T-helper 2 cell (primary cell): ENCODE measurements at places on chromosomes 3 and 15.

GRCh38 chr3:187997946-187998561, 155.9 kb upstream of the LPP start:
- DNase-seq: no peak

GRCh38 chr3:8456412-8456811, 45.2 kb upstream of the LMCD1 start:
- DNase-seq: no peak

- peak; percentile 23 for DNase-seq
Observed at GRCh38 chr3:48919215-48920138, 835 bp downstream of the ARIH2 start.

- no peak for DNase-seq
Observed at GRCh38 chr3:78967061-78967460, 800.7 kb downstream of the ROBO1 start.

DNA sequence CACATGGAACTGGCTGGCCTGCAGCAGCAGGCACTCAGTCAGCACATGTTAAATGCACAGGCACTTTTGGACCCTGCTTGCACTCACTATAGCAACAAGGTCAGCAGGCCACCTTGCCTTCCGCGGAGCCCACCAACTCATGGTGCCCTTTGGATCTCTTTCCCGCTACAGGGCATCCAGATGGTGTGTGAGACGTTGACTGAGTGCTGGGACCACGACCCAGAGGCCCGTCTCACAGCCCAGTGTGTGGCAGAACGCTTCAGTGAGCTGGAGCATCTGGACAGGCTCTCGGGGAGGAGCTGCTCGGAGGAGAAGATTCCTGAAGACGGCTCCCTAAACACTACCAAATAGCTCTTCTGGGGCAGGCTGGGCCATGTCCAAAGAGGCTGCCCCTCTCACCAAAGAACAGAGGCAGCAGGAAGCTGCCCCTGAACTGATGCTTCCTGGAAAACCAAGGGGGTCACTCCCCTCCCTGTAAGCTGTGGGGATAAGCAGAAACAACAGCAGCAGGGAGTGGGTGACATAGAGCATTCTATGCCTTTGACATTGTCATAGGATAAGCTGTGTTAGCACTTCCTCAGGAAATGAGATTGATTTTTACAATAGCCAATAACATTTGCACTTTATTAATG, 85.0 kb downstream of the TGFBR2 start:
- DNase-seq: no peak

DNA sequence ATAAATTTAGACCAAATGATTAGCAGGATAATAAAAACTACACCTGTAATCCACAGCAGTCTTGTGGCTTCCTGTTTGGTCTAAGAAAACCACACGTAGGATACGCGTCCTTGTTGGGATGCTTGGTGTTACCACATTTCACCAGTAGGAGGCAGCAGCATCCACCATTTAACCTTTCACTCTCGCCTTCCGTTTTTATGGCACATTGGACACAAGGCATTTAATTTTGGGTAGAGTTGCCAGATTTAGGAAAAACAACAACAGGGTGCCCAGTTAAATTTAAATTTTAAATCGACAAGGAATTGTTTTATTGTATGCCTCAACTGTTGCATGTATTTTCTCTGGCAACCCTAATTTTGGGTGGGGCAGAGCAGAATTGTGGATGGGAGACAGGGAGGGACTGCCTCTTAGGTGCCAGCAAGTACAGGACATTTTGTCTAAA, 6.3 kb downstream of the LRRC31 start:
- peak; percentile 64 for DNase-seq

DNA sequence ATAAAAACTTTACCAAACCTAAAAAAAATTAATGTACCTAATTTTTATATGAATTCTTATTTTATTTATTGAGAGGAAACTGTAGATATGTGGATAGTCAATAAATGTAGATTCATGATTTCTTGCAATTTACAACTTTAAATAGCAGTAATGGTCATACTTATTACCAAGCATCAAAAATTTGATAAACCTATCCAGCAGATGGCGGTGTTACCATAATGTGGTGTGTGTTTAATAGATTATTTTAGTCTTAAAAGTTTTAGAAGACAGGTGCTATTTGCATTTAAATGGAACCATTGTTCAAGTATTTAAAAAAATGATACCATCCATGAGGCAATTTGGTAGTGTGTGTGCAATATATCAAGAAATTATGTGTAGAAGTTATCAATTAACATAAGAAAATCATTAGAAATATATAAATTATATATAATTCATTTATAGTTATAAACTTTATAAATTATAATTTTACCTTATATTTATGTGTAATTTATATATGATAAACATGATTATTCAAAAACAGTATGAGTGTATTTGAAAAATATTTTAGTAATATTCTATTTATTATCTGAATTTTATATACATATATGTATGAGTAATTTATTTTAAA, 176.0 kb upstream of the BCHE start:
- no peak for DNase-seq

DNA sequence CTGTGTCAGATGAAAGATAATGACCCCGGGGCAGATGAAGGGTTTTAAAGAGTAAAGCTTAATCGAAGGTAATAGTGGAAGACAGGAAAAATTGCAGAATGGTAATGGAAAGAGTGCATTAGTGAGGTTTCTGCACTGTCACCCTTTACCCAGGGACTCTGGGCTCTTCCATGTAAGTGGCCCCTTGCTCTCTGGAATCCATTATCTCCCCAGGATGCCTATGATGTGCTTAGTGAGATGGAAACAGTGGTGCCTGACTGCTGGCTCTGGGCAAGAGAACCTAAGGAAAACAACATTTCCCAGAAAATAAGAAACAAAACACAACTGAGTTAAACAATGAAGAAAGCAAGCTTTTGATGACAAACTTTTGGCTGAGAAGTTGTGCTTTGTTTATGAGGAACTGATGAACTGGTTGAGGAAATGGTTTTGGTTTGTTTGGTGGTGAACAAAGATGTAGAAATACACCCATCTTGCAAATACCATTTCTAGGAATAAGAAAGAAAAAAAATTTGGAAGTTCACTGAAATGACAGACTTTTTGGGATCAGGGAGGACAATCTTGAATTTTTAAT, 119.9 kb upstream of the RASGRP1 start:
- no peak for DNase-seq

DNA sequence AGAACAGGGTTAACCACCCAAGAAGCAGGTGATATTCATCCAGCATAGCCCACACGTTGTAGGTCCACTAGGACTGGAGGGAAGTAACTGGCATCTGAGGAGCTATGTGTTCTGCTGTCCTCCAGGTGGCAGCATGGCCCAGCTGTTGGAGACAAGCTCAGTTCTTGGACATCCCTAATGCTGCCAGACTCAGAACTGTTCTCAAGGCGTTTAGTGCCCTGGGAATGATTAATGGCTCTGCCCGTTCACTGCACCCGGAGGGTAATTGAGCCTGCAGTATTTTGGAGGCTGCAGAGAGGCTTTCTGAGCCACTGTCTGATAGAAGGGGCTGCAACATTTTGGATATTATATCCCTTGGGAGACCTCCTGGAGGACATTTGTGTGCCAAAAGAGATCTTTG, 521.3 kb upstream of the SEMA6D start:
- DNase-seq: peak; percentile 9

DNA sequence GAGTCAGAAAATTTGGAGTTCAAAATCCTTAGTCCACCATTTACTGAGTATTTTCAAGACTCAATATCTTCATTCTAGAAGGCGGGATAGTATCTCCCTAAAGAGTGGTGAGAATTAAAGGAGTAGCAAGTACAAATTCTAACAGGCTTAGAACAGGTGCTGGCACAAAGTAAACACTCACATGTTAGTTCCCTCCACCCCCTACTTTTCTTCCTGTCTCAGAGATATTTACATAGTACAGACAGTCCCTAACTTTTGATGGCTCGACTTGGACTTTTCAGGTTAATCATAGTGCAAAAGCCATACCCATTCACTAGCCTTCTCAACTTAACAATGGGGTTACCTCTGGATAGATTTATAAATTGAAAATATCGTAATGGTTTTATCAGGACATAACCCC, 476.2 kb upstream of the RASGRP1 start:
- no peak for DNase-seq

DNA sequence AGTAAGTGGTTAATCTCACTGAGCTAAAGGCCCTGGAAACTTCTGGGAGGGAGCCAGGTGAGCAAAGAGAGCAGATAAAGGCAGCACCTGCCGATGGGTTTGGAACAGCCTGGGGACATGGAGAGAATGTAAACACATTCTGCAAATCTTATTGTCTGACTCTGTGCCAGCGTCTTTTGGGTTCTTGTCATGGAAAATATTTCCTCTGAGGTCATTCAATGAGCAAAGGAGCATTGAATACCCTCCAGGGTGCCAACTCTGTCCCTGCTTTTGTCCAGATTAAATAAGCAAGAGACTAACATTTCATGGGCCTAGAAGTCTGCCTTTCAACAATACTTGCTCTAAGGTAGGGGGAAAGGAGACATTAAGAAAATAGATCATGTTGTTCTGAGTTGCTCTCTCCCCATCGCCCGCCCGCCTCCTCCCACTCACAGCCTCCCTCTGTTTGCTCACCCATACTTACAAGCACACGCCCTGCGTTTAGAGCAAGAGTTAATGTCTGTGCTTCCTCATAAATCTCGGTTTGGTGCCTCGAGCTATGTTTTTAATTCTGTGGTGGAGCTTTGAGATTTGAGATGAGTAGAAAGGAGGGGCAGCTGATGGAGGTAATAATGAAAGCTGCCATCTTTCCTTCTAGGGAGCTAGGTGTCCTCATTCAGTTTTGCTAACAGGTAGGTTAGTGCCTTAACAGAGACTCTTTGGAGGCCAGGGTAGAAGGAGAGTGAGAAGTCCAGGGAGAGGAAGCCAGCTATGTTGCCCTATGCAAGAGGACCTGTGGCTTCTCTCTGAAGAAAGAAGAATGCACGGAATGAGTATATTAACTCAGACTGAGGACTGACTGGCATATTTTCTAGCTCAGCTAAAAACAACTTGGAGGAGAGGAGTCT, 132.9 kb downstream of the TPRG1 start:
- DNase-seq: no peak

DNA sequence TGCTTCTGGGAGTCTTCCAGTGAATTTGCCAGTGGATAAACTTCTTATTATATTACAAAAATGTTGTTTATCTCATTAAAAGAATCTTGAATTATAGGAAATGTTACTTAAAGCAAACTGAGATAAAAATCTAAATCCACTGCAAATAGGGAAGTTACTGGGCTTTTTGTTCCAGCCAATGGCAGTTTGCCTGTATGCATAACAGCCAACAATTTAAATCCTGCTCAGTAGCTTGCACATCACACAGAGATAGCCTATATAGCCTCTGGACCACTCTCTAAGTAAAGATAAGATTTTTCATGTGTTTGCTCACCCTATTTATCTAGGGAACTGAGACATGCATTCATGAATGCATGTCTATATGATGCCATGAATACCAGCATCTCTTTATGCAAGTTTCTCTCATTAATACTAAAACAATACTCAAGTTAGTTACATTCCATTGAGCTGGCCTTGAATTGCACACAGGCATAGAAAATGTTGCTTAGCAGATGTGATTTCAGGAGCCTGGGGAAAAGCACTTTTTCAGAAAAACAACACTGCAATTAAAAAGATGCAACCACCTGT, 92.1 kb upstream of the GPR149 start:
- DNase-seq: no peak

DNA sequence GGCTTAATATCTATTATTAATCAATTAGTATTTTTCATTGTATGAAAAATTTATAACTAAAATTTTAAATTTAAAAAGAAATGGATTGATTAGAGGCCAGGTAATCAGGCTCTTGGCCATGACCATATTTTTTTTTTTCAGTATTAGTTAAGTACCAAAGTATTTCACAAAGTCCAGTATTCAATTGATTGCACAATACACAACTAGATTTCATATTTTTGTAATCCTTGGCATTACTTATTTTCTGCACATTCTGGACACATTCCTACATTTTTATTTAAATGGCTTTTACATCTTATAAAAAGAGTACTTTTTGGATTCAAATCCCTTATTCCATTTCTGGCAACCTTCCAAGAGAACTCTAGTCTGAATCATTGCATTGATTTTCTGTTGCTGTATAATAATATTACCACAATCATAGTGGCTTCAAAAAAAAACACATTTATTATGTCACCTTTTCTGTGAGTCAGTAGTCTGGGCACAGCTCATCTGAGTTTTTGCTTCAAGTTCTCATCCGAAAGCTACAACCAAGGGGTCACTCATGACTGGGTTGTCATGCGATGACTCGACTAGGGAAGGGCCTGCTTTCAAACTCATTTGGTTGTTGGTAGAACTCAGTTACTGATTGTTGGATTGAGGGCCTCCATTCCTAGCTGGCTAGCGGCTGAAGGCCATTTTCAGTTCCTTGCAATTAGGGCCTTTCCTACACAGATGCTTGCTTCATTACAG, 90.7 kb downstream of the CNTN6 start:
- DNase-seq: no peak

- DNase-seq: no peak
Observed at GRCh38 chr3:95394286-95394685, 1331.4 kb downstream of the NSUN3 start.

- DNase-seq: no peak
Observed at GRCh38 chr3:174094669-174095068, 697.1 kb downstream of the NLGN1 start.

- DNase-seq: no peak
Observed at GRCh38 chr3:123653221-123653682, 68.4 kb upstream of the HACD2 start.

DNA sequence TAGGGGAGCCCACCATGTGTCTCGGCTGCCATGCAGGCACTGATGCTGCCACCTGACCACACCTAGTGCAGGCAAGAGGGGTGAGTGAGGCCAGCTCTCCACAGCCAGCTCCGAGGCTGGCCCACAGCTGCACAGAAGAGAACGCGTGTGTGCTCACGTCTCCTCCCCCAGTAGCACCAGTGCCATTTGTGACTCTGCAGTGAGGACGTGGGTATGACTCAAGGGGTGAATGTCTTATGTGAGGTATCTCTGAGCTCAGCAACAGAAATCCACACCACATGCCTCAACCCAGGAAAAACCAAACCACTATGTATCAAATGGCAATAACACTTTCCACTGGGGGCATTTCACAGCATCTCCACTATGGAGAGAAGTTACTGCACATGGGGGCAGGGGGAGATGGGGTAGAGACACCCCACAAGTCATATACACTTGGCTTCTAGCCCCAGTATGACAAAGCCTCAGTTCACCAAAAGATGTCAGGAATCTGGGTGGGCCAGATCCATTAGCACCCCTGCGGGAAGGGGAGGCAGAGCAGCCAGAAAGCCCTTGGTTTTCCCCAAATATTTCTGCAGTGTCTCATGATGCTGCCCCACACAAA, 87.6 kb downstream of the LRIG1 start:
- no peak for DNase-seq

- DNase-seq: no peak
Observed at GRCh38 chr15:49673861-49674260, 53.0 kb downstream of the DTWD1 start.

DNA sequence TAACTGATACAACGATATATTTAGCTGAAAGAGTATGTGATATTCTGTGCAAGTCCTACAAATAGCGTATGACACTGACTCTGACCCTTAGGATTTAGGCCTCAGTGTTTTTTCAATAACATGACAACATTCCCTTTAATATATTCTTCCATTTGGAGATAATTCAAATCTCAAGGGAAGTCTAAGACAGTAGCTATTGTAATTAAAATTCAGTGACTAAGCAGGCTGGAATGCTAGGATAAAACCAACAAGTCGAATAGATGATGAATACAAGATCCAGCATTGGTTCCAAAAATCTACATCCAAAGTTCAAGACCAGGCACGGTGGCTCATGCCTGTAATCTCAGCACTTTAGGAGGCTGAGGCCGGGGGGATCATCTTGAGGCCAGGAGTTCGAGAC, 56.2 kb downstream of the QTRT2 start:
- DNase-seq: no peak

- DNase-seq: no peak
Observed at GRCh38 chr3:61333192-61333961, 82.1 kb upstream of the FHIT start.
